NCI-H510A (cell line): ENCODE measurements at places on chromosomes 16 and 17.

- no peak for DNase-seq
Measured at GRCh38 chr17:43118679-43119615, 6.2 kb downstream of the BRCA1 start.

- DNase-seq = no peak
Measured at GRCh38 chr17:62746941-62747340, 61.2 kb downstream of the MARCHF10 start.

DNA sequence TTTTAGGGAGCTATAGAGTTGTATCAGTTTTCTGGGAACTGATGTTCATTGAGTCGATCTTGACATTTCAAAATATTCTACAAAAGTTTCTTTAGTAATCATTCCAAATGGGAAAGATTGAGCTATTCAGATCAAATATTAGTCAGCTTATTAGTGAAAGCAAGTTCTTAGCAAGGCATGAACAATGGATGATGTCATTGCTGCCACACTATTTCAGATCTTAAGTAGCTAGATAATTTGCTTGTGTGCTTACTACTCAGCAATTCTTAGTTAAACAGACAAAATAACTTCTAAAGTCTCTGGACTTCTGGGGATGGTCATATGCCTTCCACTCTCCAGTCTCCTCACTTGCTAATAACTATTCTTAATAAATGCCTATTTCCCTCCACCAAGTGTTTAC, 69.0 kb upstream of the CDH8 start:
- DNase-seq = no peak

DNA sequence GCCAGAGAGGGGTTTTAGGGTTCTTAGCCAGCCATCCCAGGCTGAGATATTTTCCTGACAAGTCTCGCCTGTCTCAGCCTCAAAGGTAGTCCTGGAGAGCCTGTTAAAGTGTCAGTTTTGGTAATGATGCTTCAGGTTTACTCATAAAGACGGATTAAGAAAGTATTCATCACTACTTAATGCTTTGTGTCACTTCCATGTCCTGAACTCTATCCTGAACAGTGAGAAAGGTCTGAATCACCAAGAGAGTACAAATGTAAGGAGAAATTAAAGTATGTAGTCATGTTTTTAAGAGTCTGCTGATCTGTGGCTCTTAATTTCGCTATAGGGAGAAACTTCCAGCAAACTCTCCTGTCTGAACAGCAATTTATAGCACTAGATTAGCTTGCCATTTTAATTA, 14.0 kb downstream of the RPGRIP1L start:
- DNase-seq = no peak

GRCh38 chr17:48483471-48484131, 47.2 kb downstream of the HOXB1 start:
- peak; percentile 31 for DNase-seq

GRCh38 chr16:35692824-35693223, 2233.4 kb downstream of the TP53TG3F start:
- DNase-seq = no peak

- DNase-seq = no peak
Measured at GRCh38 chr17:75512926-75513640, 2.3 kb downstream of the CASKIN2 start.

- peak; percentile 6 for DNase-seq
Measured at GRCh38 chr17:1413281-1413791, 13.3 kb upstream of the YWHAE start.

- no peak for DNase-seq
Measured at GRCh38 chr16:29231244-29231643, 175.3 kb downstream of the NPIPB11 start.

- no peak for DNase-seq
Measured at GRCh38 chr17:14308965-14309879, 8.3 kb downstream of the HS3ST3B1 start.

DNA sequence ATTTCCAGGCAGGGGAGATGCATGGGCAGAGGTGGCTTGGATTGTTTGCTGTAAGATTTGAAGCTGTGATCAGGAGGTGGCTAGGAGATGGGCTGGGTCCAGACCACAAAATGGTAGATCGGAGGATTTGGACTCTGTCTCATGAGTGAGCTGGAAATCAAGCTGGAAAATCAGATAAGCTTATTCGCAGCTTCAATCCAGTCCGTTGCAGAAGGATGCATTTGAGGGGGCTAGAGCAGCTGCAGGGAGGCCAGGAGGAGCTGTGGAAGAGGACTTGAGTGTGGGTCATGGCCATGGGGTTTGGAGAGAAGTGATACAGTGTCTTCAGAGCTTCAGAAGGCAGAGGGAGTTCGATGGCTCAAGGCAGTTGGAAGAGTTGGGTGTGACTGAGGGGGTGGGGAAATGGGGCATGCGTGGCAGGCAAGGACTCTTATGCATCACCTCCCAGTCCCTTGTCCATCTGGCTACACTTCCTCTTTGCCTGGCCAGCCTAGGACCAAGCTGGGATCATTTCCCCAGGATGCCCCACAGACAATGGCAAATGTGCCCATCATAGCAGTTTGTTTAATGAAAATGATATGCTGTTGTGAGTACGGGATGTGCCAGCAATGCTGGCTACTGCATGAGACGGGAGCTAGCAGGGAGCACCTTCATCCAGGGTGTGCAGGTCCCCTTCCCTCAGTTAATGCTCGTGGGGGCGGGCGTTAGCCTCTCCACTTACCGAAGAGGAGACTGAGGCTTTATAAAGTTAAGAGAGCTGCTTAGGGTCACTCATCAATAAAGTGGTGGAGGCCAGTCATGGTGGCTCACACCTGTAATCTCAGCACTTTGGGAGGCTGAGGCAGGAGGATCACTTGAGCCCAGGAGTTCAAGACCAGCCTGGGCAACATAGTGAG, 20.6 kb downstream of the QPRT start:
- no peak for DNase-seq

- DNase-seq = no peak
Measured at GRCh38 chr16:56277075-56277474, 85.8 kb downstream of the GNAO1 start.

GRCh38 chr17:46764000-46764708, 54.3 kb downstream of the WNT3 start:
- DNase-seq = no peak

DNA sequence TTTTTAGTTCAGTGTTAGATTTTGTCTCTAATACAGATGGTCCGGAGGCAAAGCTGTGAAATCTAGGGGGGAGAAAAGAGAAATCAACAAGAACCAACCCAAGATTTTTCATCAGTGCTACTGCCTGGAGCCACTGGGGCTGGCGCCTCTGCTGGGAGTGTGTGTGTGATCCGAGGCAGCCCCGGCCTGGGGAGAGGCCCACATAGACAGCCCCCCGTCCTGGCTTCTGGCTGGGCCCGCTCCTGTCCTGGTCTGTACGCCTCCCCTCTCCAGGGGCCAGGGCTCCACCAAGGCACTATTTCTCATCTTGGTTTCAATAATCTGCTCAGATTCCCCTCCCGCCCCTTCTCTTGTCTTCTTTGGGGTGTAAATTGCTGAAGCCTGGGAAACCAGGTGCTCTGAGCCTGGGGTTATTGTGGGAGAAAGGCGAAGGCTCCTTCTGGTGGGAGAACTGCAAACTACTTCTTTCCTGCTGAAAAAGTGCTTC, 7.8 kb downstream of the BAHCC1 start:
- no peak for DNase-seq

GRCh38 chr17:27952366-27952765, 59.2 kb upstream of the LYRM9 start:
- DNase-seq = no peak

GRCh38 chr17:28759256-28759865, 15.6 kb downstream of the TRAF4 start:
- DNase-seq = no peak

DNA sequence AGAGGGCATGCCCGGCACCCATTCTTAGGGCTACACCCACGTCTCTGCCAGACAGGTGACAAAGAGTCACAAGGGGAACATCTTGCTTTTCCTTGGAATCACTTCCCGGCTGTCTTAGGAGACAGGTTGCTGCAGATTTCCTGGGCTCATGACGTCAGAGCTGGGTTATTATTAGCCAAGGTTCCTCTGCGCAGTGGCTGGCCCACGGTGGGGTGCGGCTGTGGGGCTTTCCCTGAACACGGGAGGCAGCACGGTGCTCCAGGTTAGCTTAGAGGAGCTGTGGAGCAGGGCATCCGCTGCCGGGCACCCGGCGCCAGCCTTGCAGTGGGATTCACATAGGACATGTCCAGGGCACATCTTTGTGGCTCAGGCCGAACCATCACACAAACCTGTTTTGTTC, 118.0 kb upstream of the PLCG2 start:
- no peak for DNase-seq

GRCh38 chr16:2471016-2471652, at the start of gene NTN3:
TSS of gene NTN3 (plus strand) at chr16:2471297. CDS start at chr16:2471702, 405 bp downstream.
- no peak for DNase-seq

GRCh38 chr17:77622647-77623046, 335.9 kb upstream of the TNRC6C start:
- no peak for DNase-seq

DNA sequence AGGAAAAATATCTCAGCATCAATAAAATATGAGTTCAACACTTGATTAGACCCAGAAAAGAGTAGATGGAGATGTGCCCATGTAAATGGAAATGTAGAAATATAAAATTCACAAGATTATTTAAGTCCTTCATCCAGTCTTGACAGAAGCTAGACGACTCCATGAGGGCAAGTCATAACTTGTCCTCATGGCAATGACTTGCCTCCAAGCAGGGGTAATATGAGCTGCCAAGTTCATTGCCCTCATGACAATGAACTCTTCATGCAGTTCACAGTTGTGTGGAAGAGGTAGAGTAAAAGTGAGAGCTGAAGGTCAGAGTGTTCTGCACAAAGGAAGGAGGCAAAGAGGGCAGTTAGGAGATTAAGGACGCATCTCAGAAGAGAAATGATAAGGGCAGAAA, 22.3 kb downstream of the CDH11 start:
- no peak for DNase-seq

GRCh38 chr16:27728691-27729090, 178.7 kb downstream of the KATNIP start:
- peak; percentile 6 for DNase-seq
